A549 (cell line): ENCODE measurements at places on chromosomes 3 and 15. TPM values are rescaled to one million over a fixed set of nuclear protein-coding genes. Genes with fewer than 3 reads are reported as not detected.

DNA sequence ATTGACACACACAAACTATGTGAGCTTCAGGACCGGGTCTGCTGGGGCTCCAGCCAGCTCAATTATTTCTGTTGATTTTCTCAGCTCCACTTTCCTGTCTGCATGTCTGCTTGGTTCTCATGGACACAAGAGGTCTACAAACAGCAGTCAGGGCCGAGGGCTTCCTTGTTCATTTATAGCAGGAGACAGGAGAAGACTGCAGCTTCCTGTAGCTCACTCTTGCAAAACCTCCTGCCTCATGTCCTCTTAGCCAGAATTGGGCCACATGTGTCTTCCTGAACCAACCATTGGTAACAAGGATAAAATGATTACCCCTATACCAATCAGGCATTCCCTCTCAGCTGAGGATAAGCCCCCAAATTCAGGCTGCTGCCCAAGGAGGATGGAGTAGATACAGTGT, 182.8 kb downstream of the TLE3 start:
- DNase-seq, result no peak

The SENP8 gene
- polyA plus RNA-seq, result 0.98 to 1.3 TPM (median 1.2 TPM) in 3 replicates

The LRRC31 gene
- 0.04 TPM in 2 of 3 replicates, not detected in the other for polyA plus RNA-seq

The ABHD10 gene
- polyA plus RNA-seq, result 31.8 to 34.0 TPM (median 33.2 TPM) in 3 replicates
